ENCODE measurements at places on chromosomes 12 and 14.

DNA sequence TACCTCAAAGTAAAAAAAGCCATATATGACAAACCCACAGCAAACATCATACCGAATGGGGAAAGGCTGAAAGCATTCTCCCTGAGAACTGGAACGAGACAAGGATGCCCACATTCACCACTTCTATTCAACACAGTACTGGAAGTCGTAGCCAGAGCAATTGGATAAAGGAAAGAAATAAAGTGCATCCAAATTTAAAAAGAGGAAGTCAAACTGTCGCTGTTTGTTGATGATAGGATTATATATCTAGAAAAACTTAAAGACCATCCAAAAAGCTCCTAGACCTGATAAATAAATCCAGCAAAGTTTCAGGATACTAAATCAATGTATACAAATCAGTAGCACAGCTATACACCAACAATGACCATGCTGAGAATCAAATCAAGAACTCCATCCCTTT is 5.2 kb downstream of the NDUFA12 start:
- DNase-seq: no peak

- DNase-seq: no peak
These were observed 95.9 kb downstream of the OTOGL start for GRCh38 chr12:80195074-80195726.

DNA sequence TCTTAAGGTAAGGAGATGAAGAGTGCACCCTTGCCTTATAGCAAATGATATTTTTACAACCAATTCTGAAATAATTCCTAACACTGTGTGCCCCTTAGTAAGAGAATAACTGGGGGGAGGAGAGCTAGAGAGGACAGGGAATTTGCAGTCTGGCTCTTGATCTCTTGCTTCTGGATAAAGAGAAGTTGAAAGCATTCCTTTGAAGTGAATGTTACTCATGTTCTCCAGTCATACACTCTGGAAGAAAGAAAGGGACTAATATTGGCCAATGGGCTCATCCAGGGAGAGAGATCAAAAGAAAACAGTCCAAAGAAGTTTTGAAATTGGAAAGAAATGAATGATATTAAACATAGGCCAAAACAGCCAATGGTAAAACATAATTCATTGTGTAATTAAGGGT is 25.3 kb downstream of the C12orf75 start:
- no peak for DNase-seq

DNA sequence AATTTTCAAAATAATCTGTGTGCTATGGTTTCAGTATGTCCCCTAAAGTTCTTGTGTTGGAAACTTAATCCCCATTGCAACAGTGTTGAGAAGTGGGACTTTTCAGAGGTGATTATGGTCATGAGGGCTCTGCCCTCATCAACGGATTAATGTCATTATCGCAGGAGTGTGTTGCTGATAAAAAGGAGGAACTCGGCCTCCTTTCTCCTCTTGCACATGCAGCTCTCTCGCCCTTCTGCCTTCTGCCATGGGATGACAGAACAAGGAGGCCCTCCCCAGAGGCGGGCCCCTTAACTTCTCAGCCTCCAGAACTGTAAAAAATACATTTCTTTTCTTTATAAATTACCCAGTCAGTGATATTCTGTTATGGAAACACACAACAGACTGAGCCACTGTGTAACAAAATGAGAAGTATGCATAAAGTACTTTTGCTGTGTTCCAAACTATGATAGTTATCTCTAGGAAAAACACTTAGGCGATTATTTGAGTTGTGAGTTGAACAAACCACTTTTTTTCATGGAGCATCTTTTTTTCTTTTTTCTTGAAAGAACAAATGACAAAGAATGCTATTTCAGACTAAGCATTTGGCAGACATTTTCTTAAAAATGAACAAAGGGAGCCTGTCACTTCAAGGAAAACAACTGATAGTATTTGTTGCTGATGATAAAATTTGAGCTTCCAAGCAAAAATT is 134.8 kb upstream of the FUT8 start:
- DNase-seq: no peak

DNA sequence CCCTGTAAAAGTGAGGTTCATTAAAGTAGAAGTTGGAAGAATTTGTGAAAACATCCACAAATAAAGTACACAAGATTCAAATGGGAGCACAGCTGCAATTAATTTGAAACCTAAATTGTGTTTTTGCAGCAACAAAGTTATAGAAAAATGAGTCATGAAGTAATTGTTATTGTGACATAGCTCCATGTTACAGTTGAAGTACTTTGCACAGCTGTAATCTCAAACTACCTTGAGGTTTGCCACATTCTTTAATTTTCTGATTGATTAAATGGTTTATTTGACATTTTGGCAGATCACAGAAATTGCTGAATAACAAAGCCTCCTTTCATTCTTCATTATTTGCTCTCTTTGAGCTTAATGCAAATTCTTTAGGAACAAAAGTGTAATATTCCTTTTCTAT is 111.3 kb downstream of the RMST start:
- no peak for DNase-seq

GRCh38 chr12:130828895-130829294 is 10.2 kb downstream of the STX2 start:
- DNase-seq: no peak

DNA sequence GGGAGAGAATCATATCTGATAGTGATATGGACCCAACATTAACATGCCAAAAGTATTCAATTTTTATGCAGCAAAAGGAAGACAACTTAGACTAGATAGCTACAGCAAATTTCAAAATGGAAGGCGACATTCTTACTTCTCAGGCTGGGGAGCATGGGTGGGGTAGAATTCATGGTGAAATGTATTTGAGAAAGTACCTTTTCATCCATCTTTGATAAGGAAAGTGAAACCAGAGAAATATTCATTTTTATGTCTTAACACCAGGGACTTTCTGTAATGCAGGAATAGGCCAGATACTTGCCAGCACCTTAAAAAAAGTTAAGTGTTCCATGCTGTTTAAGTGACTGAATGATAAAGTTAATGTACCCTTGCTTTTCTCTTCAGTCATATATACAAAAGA is 13.4 kb downstream of the BTG1 start:
- DNase-seq: no peak

GRCh38 chr12:106644335-106645073 is 61.7 kb downstream of the RFX4 start:
- DNase-seq: no peak

DNA sequence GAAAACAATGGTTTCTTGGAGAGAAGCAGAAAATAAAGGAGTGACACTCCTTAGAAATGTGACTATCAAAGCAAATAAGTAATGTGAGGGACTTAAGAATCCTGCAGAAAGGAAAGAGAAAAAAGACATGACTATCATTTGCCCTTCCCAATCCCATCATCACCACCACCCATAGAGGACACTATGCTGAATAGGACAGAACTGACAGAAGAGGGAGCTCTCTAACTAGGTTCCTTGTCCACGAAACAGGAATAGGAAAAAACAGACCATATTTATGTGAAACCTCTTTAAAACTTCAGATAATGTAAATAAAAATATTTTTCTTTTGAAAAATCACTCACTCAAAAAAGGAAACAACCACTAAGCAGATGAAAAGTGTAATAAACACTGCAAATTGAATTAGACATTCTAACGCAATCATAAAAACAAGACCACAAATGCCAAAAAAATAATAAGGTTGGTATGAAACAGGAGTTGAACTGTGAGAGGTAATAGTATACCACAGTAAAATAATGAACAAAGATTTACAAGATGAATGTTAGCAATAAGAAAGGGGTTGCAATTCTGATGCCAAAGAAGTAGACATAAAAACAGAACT is 24.1 kb downstream of the KLRD1 start:
- no peak for DNase-seq

DNA sequence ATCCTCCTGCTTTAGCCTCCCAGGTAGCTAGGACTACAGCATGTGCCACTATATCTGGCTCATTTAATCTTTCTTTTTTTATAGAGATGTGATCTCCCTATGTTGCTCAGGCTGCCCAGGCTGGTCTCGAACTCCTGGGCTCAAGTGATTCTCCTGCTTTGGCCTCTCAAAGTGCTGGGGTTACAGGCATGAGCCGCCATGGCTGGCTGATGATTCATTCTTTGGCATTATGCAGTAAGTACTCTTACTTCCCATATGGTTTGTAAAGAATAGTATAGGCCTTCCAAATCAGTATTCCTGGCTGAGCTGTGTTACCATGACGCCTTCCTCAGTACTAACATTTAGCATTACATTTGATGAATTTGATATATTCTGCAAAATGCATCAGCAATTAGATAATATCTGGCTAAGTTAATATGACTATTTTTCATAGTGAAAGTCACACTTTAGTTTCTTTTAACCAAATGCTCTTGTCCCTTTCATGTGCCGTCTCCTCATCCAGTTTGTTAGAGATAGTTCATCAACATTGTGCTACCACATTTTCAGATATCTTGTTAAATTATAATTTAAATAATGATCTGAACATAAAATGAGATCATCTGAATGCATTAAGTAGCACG is 3.2 kb upstream of the MIA2 start:
- no peak for DNase-seq

- no peak for DNase-seq
These were observed 12.4 kb downstream of the KRT7 start for GRCh38 chr12:52245259-52245961.

DNA sequence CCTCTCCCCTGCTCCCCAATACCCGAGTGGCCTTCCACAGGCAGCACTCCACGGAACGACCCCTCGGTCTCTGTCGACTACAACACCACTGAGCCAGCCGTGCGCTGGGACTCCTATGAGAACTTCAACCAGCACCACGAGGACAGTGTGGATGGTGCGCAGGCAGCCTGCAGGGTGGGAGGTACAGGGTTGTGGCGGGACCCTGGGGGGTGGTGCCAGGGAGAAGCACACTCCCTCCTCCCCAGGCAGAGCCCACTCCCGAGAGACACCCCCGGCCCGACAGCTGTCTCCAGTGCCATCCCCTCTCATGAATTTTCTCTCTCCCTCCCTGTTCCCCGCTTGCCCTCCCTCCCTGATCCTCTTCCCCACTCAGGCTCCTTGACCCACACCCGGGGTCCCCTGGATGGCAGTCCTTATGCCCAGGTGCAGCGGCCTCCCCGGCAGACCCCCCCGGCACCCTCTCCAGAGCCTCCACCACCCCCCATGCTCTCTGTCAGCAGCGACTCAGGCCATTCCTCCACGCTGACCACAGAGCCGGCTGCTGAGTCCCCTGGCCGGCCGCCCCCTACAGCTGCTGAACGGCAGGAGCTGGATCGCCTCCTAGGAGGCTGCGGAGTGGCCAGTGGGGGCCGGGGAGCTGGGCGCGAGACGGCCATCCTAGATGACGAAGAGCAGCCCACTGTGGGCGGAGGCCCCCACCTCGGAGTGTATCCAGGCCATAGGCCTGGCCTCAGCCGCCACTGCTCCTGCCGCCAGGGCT is 9.0 kb downstream of the TNS2 start:
- no peak for DNase-seq

DNA sequence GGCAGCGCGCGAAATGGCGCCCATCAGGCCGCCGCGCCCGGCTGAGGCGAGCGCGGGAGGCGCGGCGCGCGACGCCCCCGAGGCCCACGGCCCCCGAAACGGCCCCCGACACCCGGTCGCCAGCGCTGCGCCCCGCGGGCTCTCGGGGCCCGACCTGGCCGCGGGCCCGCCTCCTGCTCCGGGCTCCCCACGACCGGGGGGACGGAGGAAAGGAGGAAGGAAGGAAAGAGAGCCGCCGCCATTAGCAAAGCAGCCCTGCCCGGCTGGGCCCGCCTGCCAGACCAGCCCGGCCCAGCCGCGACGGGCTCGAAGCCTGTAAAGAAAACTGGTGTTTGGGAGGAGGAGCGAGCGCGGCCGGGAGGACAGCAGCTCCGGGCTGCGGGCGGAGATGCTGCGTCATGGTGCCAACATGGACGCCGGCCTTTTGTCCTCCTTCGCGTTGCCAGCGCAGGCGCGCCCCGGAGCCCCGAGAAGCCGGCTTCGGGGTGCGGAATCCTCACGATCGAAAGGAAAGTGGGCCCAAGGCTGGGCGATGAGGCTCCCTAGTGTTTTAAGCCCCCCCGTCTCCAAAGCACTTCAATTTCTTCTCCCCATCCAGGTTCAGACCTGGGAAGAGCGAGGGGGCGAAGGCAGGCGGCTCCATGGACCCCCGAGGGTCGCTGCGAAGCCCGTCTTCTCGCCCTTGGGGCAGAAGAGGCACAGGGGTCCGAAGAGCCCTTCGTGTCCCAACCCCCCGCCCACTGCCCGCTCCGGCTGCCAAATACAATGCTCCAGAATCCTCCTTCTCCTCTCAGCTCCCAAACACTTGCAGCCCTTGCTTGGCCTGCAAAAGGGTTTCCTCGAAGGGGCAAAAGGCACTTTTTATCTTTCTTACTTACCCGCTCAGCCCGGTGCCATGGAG is 2.9 kb upstream of the SETD1B start:
- peak; percentile 57 for DNase-seq

- no peak for DNase-seq
These were observed at the start of gene CIROP for GRCh38 chr14:23104591-23105347. TSS of gene CIROP (minus strand) at chr14:23104989. CDS start at chr14:23104920, 69 bp downstream.

- no peak for DNase-seq
These were observed 223.1 kb upstream of the FOXN3 start for GRCh38 chr14:89640141-89640540.

DNA sequence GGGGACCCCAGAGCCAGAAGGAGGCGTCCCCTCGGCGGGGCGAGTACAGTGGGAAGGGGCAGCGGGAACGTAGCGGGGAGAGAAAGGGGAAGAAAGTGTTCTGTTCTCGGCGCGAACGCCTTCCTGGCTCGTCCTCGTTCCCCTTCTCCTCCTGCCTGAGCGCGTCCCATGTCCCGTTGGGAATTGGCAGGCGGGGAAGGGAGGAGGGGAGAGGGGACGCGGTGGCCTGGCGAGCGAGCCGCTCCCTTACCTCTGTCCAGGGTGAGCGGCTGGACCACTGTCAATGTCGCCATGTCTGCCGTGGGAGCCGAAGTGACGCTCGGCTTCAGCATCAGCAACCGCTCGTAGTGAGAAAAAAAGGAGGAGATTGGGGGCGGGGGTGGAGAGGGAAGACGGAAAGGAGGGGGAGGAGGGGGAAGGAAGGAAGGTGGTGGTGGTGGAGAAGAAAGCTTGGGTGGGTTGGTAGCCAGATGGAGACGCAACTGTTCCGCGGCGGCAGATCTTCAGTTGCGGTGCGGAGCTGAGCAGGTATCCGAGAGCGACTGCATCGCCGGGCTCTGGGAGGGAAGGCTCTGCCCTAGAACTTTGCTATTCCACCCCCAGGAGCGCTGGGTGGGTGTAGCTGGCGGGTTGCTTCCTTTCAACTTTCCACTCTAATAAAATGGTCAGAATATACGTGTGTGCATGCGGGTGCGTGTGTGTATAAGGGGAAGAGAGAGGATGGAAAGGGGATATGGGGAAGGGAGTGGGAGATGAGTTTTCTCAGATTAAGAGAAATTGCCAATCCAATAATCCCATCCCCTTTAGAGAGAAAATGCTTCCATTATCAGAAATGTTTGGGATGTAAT is at the start of gene LIN7A:
LIN7A (minus strand) TSS at position 544 of the 848 bp plus-strand sequence; CDS start at position 332, 212 bp downstream.
- no peak for DNase-seq

- no peak for DNase-seq
These were observed 65.2 kb upstream of the DIO3 start for GRCh38 chr14:101495827-101496775.

- no peak for DNase-seq
These were observed 12.4 kb downstream of the PAPLN start for GRCh38 chr14:73249564-73250316.

GRCh38 chr14:86091811-86092210 is 561.9 kb downstream of the FLRT2 start:
- no peak for DNase-seq
